NCI-H1417 (cell line): ENCODE measurements at places on chromosomes 11 and 22.

DNA sequence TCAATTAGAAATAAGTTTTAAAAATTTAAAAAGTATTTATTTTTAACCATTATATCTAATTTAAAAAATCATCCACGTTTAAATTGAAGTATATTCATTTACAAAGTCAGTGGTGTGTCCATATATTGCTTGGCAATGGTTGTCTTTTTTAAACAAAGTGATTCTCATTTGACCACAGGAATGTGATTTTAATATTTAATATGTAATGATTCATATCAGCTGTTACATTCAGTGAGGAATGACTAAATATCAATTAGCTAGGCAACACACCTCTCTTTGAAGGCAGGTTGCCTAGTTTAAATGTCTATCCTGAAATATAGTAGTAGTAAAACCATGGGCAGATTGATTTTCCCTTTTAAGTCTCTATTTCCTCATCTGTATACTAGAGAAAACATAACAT lies 392.2 kb upstream of the CCDC179 start:
- no peak for DNase-seq

DNA sequence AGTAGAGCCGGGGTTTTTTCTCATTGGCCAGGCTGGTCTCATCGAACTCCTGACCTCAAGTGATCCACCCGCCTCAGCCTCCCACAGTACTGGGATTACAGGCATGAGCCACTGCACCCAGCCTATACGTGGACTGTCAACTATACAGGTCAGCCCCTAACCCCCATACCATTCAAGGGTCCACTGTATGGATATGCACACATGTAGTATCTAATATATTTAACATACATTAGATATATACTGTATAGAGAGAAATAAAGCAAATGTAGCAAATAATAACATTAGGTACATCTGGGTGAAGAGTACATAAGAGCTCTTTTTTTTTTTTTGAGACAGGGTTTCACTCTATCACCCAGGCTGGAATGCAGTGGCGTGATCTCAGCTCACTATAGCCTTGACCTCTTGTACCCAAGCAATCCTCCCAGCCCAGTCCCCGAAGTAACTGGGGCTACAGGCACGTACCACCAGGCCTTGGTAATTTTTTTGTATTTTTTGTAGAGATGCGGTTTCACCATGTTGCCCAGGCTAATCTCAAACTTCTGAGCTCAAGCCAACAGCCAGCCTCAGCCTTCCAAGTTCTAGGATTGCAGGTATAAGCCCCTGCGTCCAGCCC lies 1.5 kb upstream of the ATP5MGL start:
- DNase-seq = no peak

- no peak for DNase-seq
Measured at GRCh38 chr22:42951093-42951710, 63.7 kb downstream of the PACSIN2 start.

DNA sequence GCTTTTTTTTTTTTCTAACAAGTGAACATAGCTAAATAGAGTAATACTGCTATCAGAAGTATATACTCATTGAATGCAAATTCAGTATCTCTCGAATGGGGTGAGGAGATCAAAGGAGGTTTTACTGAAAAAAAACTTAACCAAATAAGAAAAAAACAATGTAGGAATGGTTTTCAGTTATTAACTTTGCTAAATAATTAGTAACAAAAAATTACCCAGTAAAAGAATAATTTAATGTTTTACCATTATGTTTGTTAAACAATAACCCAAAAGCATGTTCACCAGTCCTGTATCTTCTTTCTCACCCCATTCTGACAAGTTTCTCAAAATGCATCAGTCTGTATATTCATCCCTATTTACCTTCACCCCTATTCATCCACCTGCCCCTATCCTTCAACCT lies 22.6 kb upstream of the CTSC start:
- DNase-seq = no peak

DNA sequence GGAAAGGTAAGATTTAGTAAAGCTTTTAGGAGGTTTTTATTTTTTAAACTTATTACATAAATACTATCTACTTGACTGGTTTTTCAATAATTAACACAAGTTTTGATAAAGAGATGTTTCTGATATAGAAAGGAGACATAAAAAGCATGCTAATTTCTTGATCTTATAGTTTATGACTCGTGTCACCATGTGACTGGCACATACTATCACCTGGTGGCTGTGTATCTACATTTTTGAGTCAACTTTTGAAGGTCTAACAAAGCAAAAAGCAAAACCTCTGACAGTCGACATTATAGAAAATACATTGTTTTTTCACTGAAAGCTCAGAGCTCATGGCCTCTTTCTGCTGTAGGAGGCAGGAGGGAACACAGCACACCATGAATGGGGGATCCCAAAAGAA lies 810 bp downstream of the ACRV1 start:
- no peak for DNase-seq

GRCh38 chr11:93757924-93758865 lies 16.7 kb downstream of the C11orf54 start:
- no peak for DNase-seq

GRCh38 chr22:46640293-46641055 lies 20.3 kb downstream of the GRAMD4 start:
- no peak for DNase-seq

GRCh38 chr22:37126383-37126782 lies 16.9 kb upstream of the TMPRSS6 start:
- peak; percentile 2 for DNase-seq

DNA sequence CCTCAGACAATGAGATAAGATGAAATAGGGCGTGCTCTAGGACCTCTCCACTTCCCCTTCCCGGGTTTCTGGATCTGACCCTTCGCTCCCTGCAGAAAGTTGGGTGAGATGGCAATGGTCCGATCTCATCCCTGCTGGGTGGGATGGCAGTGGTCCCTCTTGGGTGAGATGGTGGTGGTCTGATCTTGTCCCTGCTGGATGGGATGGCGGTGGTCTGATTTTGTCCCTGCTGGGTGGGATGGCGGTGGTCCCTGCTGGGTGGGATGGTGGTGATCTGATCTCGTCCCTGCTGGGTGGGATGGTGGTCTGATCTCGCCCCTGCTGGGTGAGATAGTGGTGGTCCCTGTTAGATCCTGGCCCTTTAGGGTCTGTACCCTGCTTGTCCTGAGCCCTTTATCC lies 21.3 kb downstream of the ST14 start:
- no peak for DNase-seq

GRCh38 chr11:7261578-7261977 lies 9.9 kb downstream of the SYT9 start:
- no peak for DNase-seq

DNA sequence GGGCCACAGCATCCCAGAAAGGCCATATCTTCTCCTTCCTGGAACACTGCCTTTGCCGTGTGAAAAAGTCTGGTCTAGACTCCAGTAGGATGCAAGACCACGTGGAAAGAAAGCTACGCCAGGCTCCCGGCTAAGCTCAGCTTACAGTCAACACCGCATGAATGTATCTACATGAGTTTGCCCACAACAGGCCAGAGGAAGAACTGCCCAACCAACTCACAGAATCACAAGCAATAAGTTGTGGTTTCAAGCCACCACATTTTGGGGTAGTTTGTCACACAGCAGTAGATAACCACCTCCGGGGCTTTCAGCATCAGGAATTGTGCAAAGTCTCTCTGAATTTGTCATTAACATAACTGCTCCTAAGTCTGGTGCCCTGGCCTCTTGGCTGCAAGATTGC lies 27.3 kb downstream of the HSPA8 start:
- DNase-seq = no peak

DNA sequence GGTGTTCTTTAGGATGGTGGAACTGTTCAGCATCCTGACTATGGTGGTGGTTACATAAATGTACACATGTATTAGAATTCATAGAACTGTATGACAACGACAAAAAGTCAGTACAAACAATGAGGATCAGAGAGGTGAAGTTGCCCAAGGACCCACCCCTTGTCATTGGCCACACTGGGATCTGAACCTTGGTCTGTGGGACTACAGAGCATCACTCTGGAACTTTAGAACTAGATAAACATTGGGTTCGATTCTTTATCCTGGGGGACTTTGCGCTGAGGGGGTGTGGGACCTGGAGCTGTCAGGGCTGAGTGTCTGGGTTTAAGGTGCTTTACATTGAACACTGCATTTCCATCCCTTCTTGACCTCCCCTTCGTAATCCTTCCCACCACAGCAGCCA lies 12.8 kb upstream of the EXT2 start:
- no peak for DNase-seq

DNA sequence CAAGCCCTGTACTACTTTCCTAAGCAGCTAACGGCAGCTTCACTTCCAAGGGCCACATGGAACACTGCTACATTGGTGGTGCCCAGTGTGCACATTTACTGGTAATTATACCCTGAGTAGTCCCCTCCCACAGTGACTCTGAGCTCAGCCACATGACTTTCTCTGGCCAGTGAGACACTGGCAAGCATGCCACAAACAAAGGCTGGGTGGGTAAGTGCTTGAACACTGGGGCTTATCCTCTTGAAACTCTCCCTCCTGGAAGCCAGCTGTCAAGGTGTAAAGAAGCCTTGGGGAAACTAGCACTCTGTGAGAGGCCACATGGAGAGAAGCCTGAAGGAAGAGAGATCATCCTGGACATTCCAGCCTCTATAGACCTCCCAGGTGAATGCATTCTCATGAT lies 54.4 kb upstream of the DRD2 start:
- no peak for DNase-seq

DNA sequence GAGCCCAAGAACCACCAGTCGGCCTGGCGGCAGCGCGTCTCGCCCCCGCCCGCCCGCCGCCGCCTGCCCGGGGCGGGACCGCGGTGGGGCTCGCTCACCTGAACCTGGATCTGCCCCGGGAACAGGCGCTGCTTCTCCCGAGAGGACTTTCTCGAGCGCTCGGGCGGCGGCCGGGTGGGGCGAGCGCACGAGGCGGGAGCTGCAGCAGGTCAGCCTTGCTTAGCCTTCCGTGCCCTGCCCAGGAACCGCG lies 133 bp downstream of the MYH9 start:
- peak; percentile 68 for DNase-seq

DNA sequence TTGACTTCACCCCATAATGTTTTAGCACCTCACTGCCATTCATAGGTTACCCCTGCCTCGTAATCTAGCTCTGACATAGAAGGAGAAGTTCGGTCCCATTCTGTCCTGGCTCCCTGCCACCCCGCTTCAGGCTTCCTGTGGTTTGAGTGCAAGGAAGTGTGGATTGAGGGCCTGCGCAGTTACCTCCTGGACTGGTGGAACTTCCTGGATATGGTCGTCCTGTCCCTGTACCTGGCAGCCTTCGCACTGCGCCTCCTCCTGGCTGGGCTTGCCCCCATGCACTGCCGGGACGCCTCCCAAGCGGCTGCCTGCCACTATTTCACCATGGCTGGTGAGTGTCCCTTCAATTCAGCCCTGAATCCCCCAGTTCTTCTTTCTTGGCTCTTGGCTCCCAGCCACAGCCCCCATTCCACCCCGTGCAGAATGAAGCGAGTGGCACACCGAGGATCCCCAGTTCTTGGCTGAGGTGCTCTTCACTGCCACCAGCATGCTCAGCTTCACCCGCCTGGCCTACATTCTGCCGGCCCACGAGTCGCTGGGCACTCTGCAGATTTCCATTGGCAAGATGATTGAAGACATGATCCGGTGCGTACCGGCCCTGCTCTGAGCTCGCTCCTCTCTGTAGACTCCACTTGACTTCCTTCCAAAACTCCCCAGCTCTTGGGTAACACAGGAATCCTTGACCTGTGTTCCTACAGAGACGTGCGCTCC lies 15.4 kb downstream of the ART5 start:
- no peak for DNase-seq

- DNase-seq = no peak
Measured at GRCh38 chr22:20664594-20664959, 109.3 kb upstream of the SERPIND1 start.

DNA sequence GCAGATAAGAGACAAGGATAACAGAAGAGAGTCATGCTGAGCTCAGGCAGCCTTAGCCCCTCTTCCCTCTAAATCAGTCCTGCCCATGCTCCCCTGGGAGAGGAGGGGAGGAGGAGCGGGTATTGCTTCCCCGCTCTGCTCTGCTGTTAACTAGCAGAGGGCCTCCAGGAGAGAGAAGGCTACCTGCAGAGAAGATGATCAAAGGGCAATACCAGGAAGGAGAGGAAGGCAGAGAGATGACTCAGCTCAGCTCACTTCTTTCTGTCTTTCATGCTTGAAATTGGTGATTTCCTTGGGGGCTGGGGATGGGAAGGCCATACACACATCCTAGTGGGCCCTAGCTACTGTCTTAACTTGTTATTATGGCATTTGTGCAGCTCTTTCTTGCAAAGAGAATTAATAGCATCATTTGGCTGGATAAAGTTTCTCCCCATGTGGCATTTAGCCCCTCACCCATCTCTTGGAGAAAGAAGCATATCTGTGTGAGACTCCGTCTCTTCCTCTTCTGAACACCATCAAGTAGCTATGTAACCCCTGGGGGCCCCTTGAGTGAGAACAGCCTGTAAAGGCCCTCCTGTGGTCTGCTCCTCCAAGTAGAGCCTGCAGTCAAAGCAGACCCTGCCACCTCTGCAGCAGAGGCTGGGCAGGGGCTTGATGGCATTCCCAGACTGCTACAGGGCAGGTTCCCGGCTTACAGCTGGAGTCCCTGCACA lies 33.4 kb upstream of the AMOTL1 start:
- peak; percentile 57 for DNase-seq

- no peak for DNase-seq
Measured at GRCh38 chr11:59719556-59719955, 5.9 kb upstream of the OR10V1 start.

GRCh38 chr11:38990139-38990538 lies 2392.1 kb upstream of the RAG2 start:
- DNase-seq = no peak

GRCh38 chr22:40890881-40891280 lies 29.0 kb upstream of the DNAJB7 start:
- DNase-seq = no peak

DNA sequence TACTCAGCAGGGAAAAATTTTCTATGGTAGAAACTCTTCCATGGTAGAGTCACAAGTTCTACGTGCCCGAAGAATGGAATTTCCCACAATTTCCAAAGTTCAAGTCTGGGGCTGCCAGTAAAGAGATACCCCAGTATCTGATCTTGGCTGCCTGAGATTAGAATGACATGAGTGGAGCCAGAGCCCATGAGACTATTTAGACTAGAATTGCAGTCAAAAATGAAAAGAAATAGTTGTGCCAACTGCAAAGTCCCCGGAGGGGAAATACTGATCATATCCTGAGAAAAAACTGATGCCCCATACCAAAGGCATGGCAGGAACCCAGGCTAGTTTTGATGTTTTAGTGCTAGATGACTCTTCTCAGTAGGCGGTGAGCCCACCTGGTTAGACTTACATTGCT lies 11.2 kb downstream of the MAJIN start:
- no peak for DNase-seq

DNA sequence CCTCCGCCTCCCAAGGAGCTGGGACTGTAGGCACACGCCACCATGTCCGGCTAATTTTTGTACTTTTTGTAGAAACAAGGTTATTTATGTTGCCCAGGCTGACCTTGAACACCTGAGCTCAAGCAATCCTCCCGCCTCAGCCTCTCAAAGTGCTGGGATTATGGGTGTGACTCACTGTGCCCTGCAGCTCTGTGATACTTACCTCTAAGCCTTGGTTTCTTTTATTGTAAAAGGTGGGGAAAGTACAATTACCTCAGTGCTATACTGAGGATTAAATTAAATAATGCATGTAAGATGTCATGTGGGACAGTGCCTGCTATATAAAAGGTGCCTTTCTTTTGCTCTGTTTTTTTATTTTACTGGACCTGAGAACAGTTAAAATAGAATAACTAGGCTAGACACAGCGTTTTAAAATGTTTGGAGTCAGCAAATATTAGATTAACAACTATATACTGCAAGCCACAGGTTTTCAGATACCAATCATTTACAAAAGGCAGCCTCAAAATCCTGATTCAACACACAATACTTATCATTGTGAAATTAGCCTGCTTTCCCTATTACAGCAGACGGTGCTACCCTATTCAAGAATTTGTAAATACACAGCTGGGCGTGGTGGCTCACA lies 30.0 kb downstream of the PRR14L start:
- DNase-seq = no peak
